ENCODE measurements at places on chromosomes 2 and 18.

GRCh38 chr18:77098029-77098428, 34.6 kb downstream of the MBP start:
- no peak for DNase-seq

DNA sequence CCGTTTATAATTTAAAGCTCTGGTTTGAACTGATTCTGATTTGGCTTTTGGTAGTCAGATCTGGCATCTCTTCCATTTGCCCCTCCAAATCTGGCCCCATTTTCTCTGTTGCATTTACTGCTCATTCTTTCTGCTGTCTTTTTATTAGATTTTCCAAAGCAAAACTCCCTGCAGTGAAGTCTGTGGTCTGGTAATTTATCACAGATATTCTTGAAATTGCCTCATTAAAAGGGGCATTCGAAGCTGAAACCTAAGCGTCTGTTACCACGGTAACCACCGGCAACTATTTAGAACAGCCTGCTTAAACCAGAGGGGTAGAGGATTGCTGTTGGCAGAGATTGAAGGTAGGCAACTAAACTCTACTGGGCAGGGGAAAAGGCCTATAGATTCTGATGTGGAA, 111.5 kb upstream of the UPP2 start:
- no peak for DNase-seq

- DNase-seq = no peak
Observed at GRCh38 chr18:28858248-28858647, 681.3 kb upstream of the CDH2 start.

DNA sequence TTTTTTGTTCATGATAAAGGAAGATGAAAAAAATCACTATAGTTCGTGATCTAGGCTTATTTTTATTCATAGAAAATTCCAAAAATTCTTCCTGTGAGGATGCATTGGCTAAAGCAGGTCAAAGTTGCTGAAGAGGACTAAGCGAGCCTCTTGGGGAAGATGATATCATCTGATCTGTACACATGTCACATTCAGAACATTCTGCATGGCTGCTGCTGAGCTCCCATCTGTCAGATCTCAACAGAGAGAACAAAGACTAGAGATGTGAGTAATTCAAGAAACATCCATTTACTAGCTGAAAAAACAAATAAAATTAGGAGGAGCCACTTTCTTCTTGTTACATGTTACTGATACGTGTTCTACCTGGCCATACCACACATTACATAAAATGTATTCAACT, 518.6 kb upstream of the FSIP2 start:
- DNase-seq = no peak

DNA sequence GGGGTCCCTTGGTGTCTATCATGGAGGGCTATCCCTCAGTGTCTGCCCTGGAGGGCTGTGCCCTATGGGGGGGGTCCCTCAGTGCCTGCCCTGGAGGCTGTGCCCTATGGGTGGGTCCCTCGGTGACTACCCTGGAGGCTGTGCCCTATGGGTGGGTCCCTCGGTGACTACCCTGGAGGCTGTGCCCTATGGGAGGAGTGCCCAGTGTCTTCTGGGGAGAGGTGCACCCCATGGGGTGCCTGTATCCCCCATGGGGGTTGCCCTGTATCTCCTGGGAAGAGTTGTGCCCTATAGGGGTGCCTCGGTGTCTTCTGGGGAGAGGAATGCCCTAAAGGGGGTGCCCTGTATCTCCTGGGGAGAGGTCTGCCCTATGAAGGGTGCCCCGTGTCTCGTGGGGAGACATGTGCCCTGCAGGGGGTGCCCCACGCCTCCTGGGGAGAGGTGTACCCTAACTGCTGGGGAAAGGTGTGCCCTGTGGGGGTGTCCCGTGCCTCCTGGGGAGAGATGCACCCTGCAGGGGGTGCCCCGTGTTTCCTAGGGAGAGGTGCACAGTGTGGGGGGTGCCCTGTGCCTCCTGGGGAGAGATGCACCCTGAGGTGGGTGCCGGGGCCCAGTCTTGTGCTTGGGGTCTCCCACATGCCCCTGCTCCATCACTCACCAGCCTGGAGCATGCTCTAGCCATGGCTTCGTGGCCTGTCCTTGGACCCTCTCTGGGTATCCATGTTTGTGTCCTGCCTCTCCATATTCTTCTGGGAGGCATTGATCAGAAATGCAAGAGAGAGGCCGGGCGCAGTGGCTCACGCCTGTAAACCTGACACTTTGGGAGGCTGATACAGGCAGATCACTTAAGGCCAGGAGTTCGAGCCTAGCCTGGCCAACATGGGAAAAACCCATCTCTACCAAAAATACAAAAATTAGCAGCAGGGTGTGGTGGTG, 215.6 kb downstream of the HDAC4 start:
- DNase-seq = no peak

DNA sequence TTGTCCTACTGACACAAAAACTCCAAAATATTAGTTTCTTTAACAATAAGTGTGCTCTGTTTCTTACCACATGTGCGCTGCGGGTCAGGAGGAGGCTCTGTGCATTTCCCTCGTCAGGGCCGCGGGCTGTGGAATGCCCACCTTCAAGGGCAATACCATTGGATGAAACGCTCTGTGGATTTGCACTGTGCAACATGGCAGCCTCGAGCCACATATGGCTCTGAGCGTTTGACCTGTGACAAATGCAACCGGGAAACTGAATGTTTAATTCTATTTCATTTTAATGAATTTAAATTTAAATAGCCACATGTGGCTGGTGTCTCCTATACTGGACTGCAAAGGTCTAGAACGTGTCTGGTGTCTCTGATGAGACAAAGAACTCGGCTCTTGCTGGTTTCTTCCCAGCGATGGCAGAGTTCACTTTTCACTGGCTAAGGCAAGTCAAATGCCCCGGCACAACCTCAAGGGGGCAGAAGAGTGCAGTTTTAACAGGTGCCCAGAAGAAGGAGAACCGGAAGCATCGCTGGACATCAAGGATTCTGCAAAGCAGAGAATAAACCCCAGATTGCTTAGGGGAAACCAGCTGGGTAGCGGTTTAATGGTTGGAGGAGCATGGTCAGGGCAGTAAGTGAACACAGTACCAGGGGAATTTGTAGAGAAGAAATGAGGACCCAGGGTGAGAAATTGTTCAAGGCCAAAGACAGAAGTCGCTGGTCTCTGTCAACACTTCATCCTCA, 37.0 kb upstream of the TMEM18 start:
- DNase-seq = no peak

DNA sequence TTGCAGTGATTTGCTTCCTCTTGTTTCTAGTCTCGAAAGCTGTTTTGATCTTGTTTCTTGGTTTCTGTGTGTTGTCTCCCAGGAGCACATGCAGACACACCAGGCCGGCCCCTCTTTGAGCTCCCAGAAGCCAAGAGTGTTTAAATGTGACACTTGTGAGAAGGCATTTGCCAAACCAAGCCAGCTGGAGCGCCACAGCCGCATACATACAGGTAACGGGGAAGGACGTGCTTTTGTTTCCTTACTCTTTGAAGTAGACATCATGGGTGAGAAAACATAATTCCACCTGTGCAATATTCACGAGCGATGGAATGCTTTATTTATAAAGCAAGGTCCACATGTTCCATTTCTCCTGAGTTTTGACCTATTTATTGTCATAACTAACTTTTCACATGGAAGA, 137.2 kb downstream of the ZNF236 start:
- DNase-seq = no peak

DNA sequence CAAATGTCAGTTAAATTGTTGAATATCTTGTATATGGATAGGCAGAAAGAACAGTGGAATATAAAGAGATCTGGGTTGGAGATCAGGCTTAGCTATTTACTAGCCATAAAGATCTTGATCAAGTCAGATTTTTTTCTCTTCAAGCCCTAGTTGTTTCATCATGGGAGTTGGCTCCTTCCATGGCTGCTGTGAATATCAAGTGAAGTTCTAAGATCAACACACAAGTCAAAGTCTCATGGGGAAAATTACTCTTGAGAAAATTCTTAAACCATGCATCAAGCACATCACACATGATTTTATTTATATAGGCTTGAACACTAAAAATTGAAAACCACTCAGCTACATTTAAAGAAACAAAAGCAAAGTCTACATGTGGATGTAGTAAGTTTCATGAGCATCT, 79.8 kb downstream of the C1D start:
- no peak for DNase-seq

DNA sequence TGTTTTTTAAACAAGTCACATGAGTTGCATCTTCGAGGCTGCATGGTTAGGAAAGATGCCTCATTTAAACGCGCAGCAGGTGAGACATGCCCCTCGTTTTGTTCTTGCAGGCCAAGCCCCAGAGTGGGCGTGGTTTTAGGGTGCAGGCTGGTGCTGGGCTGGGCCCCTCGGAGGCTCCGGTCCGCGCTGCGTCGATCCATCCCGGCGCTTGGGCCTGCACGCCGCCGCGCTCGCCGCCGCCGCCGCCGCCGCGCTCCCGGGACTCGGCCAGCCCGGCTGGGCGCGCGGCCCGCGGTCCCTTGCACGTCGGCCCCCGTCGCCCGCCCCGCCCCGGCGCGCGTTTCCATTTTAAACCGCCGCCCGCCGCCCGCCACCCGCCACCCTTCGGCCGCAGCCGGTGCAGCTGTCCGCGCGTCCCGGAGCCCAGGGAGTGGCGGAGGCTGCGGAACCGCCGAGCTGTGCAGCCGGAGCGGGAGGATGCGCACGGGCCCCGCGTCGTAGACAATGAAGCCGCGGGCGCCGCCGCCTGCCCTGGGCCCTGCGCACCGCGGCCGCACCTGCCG, 175.5 kb downstream of the AGAP1 start:
- no peak for DNase-seq

GRCh38 chr2:11305338-11305737, 39.1 kb downstream of the ROCK2 start:
- no peak for DNase-seq

DNA sequence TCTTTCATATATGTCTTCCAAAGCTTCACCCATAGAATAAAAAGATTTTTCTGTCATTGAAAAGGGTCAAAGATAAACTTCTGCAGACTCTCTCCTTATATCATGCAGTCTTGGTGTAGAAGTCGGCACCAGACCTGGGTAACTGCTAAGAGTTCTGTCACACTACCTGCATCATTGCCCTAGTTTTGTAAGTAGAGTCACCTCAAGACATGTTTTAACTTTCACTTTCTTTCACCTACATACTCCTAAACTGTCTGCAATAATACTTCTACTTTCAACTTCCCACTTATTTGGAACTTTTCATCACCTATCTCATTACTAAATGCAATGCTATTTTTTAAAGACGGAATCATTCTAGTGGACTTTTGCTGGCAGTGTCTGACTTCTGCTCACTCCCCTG, 475.6 kb upstream of the VRK2 start:
- no peak for DNase-seq

GRCh38 chr2:202494300-202495229, 118.4 kb downstream of the BMPR2 start:
- DNase-seq = no peak

- no peak for DNase-seq
Observed at GRCh38 chr2:234981197-234982095, 29.6 kb downstream of the SH3BP4 start.

DNA sequence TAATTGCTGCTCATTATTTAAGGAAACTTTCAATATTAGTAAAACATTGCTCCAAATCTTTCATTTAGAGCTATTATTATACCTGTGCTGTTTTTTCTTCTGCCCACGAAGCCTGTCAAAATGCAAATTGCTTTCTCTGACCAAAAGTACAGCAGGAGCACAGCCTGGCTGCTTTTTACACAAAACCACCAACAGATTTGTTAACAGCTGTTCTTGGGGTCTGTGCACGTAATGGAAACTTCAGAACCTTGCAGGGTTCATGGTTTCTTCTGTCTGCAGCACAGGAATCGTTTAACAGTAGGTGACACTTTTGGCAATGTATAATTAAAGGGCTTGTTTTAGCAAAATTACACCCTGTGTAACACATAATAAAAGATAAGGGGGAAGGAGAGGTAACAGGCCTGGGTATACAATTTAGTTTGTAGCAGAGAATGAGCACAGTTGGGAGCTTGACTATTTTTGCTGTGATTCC, 447.3 kb downstream of the KCNJ3 start:
- no peak for DNase-seq

- no peak for DNase-seq
Observed at GRCh38 chr2:43175020-43175441, 51.4 kb downstream of the ZFP36L2 start.

DNA sequence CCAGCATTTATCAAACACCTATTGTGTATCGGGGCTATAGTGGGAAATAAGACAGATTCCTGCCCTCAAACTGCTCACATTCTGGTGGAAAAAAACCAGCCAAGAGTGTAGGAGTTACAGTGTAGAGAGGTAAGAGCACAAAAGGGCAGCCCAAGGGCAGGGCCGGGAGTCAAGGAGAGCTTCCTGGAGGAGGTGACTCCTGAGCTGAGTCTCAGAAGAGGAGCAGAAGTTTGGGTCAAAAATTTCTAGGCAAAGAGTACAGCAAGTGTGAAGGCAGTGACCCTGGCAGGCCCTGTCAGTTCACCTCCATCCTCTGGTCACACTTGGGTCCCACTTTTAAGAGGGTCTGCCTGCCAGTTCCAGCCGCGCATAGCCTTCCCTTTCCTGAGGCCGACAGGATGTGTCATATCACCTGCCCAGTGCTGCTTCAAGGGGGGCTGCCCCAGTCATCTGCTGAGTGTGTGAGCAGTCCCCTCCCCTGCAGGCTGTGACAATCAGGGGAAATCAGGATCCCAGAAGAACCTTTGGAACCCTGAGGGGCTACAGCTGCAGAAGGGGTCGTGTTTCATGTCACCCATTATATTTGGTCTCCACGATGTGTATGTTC, 118.4 kb downstream of the GLI2 start:
- DNase-seq = no peak

DNA sequence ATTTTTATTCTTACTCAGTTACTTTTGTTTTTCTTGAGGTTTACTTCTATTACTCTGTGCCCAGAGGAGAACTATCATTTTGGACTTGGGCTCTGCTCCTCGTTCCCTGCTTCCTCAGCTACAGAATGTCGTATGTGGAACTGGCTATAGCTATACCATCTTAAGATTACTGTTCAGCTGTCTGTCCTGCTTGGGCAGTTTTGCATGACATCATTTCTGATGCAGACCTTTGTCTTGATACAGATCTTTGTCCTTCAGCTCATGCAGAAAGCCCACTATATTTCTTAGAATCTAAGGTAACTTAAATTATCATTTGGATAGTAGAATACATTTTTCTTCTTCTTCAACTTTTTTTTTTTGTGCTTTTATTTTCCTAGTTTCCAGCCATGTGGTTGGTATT, 13.8 kb upstream of the C1GALT1C1L start:
- DNase-seq = no peak

DNA sequence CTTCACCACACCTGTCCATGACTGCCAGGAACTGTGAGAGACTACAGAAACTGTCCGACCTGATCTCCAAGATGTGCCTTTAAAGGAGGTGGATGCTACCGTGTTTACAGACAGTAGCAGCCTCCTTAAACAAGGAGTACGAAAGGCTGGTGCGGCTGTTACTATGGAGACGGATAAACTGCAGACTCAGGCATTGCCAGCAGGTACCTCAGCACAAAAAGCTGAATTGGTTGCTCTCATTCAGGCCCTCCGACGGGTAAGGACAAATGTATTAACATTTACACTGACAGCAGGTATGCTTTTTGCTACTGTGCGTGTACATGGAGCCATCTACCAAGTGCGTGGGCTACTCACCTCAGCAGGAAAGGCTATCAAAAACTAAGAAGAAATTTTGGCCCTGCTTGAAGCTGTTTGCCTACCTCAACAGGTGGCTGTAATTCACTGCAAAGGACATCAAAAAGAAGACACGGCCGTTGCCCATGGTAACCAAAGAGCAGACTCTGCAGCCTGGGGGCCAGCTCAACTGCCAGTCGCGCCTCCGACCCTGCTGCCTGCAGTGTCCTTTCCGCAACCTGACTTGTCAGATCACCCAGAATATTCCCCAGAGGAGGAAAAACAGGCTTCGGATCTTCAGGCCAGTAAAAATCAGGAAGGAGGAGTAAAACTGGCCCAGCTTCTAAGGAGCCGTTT, 30.9 kb downstream of the SKA1 start:
- DNase-seq = no peak

GRCh38 chr2:12990523-12990922, 273.8 kb downstream of the TRIB2 start:
- DNase-seq = no peak

All from activated T-helper 1 cell treated with Interleukin-2 at 50 U/mL for 16 hours (primary cell).